RKO (cell line): ENCODE measurements at places on chromosomes 5 and 9.

DNA sequence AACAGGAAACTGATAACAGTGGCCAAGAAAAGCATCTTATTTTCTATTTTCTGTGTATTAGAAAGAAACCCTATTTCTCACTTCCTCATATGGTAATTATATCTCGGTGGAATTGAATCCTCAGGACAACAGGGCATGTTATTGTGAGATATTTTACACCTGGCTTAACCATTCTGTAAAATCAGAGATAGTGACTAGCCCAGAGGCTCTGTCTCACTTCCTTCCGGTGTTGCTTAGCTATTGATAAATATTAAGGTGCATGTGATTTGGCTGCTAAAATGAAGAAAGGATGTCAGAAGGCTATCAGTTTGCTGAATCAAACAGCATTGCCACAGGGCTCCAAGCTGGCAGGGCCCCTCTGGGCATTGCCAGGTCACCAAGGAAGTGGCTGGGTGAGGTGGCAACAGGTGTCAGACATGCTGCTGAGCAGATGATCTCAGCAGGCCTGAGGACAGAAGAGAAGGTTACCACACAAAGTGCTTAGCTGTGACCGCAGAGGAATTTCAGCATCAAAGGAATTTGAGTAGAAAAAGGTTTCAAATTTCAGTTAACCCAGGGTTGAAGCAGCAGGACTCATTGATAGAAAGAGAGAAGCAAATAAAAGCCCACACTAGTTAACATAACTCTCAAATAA, 330.7 kb downstream of the PDE4D start:
- no peak for DNase-seq

- no peak for DNase-seq
These were observed 247.3 kb upstream of the TAS2R1 start for GRCh38 chr5:9877488-9877887.

- DNase-seq: peak; percentile 79
These were observed 2.3 kb upstream of the CD274 start for GRCh38 chr9:5448016-5448415.

GRCh38 chr5:54528633-54529209, 11.2 kb downstream of the SNX18 start:
- no peak for DNase-seq

DNA sequence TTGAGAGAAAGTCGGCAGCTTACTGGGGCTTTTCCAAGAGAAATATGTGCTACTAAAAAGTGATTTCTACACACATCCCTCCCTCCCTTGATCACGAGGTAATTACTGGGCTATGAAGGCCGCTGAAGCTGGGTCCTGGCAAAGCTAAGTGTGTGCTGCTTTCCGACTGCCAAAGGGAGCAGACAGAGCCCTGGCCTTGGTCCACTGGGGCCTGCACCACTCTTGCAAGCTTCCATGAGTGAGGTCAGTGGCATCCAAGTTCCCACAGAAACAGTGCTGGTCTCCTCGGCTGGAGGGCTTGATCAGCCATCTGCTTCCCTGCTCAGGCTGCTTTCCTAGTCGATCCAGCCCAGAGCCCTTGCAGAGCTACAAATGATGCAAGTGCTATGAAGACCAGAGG, 154.8 kb upstream of the LHFPL2 start:
- no peak for DNase-seq

GRCh38 chr9:131181091-131181681, 55.8 kb downstream of the NUP214 start:
- peak; percentile 32 for DNase-seq

GRCh38 chr9:20297646-20298084, 324.6 kb downstream of the MLLT3 start:
- DNase-seq: no peak

GRCh38 chr9:27653246-27653645, 80.0 kb upstream of the C9orf72 start:
- no peak for DNase-seq

- no peak for DNase-seq
These were observed 86.6 kb downstream of the MED27 start for GRCh38 chr9:131992906-131993657.

- no peak for DNase-seq
These were observed 118.5 kb downstream of the NRG2 start for GRCh38 chr5:139924294-139925215.

DNA sequence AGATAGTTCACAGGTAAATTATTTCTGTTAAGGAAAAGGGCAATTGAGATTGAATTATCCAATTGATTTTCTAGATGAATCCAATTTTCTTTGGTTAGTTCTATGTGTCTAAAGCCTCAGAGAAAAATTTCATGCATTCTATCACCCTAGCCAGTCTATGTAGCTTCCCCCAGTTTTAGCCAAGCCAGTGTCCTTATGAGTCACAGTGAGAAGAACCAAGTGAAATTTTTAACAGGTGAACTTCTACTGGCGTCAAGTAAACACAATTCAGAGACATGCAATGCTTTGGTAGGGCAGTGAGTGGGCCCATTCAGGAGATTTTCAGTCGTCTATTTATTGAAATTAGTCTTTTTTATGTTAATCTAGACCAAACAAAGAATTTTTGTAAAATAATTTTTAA, 1077.4 kb upstream of the ARRDC3 start:
- DNase-seq: no peak

GRCh38 chr9:68802525-68803015, 97.5 kb downstream of the PIP5K1B start:
- no peak for DNase-seq

DNA sequence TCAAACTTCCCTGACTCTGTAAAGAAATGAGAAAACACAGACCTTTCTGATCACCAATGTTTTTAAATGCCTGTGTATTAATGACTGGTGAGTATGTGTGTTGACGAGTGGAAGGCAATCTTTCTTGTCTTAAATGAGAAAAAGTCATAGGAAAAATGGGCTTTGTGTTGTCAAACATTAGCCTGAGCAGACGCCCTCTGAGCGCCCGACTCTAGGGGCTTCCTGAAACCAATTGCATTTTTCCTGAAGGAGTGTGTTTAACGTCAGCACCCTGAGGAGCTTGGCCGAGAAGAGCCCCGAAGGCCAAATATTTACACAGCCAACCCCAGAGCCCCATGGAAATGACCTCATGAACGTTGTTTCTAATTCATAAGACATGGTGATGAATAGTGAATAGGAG, 154.3 kb downstream of the PHF2 start:
- no peak for DNase-seq

- DNase-seq: no peak
These were observed 125.2 kb downstream of the ZNF354C start for GRCh38 chr5:179185256-179185940.

DNA sequence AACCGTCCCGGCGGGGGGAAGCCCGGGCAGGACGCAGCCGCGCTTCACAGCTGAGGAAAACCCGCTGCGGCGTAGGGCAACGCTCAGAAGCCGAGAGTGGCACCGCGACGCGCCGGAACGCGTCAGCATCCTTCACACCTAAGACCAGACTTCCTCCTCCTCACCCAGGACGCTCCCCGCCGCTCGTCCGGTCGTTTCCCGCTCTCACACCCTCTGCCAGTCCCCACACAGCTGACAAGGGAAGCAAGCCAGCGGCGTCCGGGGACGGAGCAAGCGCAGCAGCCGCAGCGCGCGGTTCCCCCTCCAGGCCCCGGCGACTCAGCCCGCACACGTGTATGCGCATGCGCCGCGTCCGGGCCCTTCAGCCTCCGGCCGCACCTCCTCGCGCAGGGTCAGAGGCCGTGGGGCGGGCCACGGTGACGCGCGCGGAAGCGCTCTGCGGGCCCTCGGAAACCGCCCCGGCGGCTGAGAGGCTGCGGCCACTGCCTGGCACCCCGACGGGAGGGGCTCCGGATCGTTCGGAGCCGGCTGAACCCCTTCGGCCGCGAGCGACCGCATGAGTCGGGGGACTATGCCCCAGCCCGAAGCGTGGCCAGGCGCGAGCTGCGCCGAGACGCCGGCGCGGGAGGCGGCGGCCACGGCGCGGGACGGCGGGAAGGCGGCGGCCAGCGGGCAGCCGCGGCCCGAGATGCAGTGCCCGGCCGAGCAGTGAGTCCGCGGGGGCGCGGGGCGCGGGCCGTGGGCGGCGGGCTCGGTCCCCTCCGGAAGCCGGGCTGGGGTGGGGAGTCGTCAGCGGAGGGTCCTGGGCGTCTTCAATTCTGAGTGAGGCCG, at the start of gene OTULIN:
OTULIN (plus strand) TSS at position 449 of the 831 bp plus-strand sequence; CDS start at position 557, 108 bp downstream.
- peak; percentile 93 for DNase-seq
